Mesenteric fat pad (tissue), 1 donor: ENCODE measurements at places on chromosomes 11 and 22.

- no peak for DNase-seq
Observed at GRCh38 chr11:127651888-127652221, 651.3 kb upstream of the KIRREL3 start.

GRCh38 chr22:20999350-21000206 is 2.3 kb downstream of the THAP7 start:
- DNase-seq: no peak

- DNase-seq: no peak
Observed at GRCh38 chr11:125994509-125994908, 48.7 kb downstream of the VSIG10L2 start.

- no peak for DNase-seq
Observed at GRCh38 chr11:95542868-95543551, 246.6 kb downstream of the FAM76B start.
